ENCODE measurements at places on chromosomes 16 and 17. TPM values are rescaled to one million over a fixed set of nuclear protein-coding genes. Genes with fewer than 3 reads are reported as not detected.

The CDRT15 gene
- total RNA-seq: not detected

- DNase-seq: no peak
Observed at GRCh38 chr17:9226794-9227135, 205.5 kb downstream of the NTN1 start.

GRCh38 chr17:22517716-22518115, 825.4 kb downstream of the KCNJ18 start:
- no peak for DNase-seq

GRCh38 chr16:73956587-73957494, 339.8 kb upstream of the PSMD7 start:
- peak; percentile 43 for DNase-seq

The RND2 gene
- 0.06 TPM for total RNA-seq

DNA sequence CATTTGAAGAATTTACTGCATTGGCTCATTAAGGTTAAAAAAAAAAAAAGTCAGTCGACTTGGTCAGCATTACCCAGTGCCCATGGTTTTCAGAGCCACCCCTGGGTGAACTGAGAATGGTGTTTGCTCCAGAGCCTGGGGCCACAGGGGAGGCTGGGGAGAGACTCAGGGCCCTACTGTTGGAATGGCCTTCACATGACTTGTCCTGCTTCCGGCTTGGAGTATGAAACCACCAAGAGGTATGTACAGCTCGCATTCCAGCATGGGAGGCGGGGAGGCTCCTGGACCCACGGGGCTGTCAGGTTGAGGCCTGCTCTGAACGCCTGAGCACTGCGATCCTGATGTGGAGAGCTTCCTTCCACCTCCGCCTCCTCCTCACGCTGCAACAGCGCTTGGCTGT, 36.8 kb downstream of the MSI2 start:
- peak; percentile 21 for DNase-seq

- peak; percentile 66 for DNase-seq
Observed at GRCh38 chr17:44865231-44865660, 17.6 kb downstream of the HIGD1B start.

The TRAF7 gene
- 134 TPM for total RNA-seq

GRCh38 chr16:9159839-9160550, 68.6 kb downstream of the HAPSTR1 start:
- peak; percentile 50 for DNase-seq

The LRRC37A gene
- total RNA-seq: 0.64 TPM

DNA sequence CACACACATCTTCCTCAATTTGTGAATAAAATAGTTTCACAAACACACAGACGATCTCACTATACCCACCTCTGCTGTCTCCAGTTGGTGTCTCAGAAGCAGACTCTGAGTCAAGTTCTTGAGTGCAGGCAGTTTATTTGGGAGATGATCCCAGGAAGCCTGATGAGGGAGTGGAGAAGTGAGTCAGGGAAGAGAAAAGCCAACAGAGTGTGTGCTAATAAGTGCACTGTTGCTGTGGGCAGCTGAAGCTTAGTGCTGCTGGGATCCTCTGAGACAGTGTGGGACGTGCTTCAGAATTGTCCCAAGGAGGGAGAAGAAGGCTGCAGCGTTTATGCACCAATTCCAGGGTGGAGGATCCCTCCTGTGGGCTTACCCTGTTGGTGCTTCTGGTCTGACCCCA, 423.2 kb upstream of the C16orf82 start:
- no peak for DNase-seq

The FAM234A gene
- total RNA-seq: 132 TPM

The TELO2 gene
- 30.3 TPM for total RNA-seq

The CDH15 gene
- 201 TPM for total RNA-seq

- no peak for DNase-seq
Observed at GRCh38 chr16:78212674-78213073, 113.2 kb downstream of the WWOX start.

DNA sequence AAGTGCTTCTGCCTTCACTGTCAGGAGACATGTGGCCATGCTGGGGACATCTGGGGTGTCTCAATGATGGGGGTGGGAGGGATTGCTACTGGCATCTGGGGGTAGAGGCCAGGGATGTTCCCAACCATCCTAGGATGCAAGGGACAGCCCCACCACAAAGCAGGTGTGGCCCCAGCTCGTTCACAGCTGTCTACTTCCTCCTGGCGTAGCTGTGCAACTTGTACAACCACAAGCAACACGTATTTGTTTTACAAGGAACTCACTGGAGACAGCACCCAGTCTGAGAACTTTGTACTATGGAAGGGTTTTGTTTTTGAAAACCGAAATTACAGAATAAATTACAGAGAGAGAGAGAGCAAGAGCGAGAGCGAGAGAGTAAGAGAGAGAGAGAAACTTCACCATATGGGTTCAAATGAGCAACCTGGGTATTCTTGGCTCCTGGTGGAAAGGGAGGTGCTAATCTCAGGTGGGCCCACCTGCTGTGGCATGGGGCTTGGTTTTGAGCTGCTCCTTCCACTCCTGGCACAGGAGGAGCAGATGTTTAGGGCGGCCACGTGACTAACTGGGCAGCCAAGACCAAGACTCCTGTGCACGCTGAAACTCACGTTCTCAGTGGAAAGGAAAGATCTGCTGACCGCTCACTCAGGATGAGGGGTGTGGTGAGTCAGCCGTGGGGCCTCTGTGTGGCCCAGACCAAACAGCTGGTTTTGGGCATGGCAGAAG, 17.5 kb upstream of the TNFRSF13B start:
- DNase-seq: no peak

The SLC7A6OS gene
- total RNA-seq: 12.1 TPM

All from LHCN-M2 (cell line).